ENCODE measurements at places on chromosomes 11 and 22.

DNA sequence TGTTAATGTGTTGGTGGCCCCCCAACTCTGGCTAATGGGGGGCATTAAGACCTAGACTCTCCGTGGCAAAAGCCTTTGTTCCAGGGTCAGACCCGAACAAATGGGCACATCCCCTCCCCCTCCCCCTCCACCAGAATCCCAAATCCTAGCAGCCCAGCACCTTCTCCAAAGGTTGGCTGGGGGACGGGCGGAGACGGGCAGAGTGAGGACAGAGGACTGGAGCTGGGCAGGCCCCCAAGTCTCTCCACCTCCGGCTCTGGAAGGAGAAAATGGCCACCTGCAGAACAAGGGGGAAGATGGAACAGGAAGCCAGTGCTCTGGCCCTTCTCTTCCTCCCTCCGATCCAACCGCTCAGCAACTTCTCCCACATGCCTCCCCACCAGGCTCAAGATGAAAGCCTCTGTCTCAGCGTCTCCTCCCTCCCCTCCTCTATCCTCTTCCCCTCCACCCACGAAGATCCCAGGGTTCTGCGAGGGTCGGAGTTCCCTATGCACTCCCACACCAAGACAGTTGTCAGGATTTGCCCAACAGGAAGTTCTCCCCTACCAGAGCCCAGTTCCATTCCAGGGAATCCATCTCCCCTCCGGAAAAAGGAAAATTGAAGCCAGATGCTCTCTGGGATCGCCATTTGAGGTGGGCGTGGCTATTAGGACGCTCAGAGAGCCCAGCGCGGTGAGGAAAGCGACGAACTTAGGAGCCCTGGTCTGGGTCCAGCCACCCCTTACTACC lies 20.1 kb downstream of the ADA2 start:
- no peak for DNase-seq

- DNase-seq = no peak
Observed at GRCh38 chr11:106305458-106305857, 228.0 kb downstream of the AASDHPPT start.

DNA sequence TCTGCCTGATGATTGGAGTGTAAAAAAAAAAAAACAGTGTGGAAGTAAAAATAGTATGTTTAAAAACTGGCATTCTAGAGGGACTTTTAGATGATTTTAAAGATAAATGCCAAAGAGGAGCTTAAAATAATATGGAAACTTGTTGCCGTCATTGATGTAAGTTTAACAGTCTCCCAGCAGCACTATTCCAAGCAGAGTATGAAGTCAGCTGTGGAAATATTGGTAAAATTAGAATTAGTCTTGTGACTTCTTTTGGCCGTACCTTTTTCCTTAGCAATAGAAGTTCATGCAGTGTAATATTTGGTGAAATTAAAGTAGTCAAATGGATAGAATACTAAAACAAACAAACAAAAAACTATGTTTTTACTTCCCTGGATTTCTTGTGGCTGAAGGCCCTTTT lies 134.9 kb downstream of the METTL15 start:
- DNase-seq = no peak

DNA sequence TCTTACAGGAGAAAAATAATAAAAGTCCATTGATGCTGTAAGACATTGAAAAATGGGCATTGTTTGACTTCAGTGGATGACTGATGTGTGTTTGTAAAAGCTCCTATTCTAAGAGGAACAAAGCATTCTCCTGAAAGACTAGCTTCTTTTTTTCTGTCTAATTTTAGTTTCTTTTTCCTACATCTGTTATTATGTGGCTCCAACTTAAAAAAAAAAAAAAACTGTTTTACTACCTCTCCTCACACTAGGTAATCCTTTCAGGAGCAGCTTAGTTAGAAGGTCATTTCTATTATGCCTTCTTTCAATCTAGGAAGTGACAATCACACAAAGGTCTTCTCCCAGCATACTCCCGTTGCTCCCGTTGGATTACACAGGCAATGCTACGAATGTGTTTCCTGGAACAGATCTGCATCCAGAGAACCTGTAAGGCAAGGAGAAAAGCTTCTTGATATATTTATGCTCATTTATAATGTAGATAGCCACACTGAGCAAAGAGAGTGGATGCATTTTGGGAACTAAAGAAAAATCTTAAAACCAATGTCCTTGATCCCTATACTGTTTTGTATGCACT lies 595.1 kb upstream of the CCDC179 start:
- no peak for DNase-seq

DNA sequence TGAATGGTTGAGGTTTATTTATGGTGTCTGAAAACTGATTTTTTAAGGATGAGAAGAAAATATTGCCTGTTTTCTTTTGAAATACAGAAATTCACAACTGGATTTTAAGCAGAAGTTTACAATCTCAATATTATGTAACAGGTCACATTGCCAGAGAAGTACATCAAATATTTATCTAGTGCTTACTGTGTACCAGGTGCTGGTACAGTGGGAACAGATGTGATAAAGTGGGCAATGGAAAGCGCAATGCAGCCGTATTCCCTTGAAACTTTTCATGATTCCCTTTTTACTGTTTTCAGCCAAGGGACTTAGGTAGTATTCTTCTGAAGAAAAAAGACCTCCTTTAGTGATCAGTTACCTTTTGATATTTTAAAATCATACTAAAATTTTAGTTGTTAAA lies 49.6 kb downstream of the TTC17 start:
- DNase-seq = no peak

GRCh38 chr11:96341211-96342013 lies 1.6 kb downstream of the MAML2 start:
- no peak for DNase-seq

DNA sequence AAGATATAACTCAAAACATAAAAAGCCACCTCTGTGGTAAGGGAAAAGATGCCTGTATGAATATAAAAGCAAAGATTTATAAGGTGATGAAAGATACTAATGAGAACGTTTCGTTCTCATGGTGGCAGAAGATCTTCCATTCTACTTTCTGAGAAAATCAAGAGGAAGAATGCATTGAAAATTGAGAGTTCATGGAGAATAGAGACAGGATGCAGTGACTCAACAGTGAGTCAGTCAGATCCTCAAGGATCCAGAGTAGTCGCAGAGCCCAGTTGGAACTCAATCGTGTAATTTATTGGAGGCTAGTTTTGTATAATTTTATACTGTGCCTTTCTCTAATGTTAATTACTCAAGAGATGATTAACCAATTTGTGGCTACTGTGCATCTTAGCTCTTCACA lies 73.3 kb downstream of the ENTHD1 start:
- DNase-seq = no peak

DNA sequence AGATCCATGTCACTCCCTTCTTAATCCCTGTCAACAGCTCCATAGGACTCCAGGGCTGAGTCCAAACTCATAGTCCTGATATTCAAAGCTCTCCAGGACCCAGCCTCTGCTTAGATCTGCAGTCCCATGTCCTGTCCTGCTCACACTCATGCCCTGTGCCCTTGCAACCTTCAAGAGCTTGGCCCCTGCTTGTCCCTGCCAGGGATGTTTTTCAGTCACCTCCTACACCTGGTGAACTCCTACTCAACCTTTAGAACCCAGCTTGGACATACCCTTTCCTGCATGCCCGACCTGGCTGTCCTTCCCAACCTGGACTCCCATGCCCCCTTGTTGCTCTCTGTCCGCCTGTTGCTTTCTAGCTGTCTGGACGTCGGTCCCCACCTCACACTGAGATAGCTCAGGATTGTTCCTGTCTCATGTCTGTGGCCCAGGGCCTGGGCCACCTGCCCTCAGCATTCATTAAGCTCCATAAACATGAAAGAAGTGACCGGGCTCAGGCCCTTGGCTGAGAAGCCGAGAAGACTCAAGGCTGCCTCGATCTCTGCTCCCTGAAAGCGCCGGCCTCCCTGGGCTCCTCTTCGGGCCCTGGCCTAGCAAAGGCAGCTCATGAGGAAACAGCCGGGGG lies 48.8 kb upstream of the RTL6 start:
- DNase-seq = no peak
